NCI-H1436 treated with DMSO at 0.1 percent for 48 hours (cell line): ENCODE measurements at places on chromosomes 1 and 21.

DNA sequence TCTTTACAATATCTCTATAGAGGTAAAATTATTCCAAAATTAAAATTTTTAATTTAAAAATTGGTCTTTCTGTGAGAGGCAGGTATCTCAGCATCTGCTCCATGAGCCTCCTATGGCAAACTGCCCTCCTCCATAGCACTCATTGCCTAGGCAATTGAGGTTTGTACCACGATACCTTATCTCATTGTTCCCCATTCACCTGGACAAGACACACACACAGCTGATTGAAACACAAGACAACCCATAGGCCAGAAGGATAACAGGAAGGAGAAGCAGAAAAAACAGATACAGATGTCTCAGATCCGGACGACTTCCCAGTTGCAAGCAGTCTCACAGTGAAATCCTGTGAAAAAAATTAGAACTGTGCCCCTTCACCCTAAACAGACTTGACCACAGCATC lies 24.3 kb downstream of the RHBDL2 start:
- no peak for DNase-seq

DNA sequence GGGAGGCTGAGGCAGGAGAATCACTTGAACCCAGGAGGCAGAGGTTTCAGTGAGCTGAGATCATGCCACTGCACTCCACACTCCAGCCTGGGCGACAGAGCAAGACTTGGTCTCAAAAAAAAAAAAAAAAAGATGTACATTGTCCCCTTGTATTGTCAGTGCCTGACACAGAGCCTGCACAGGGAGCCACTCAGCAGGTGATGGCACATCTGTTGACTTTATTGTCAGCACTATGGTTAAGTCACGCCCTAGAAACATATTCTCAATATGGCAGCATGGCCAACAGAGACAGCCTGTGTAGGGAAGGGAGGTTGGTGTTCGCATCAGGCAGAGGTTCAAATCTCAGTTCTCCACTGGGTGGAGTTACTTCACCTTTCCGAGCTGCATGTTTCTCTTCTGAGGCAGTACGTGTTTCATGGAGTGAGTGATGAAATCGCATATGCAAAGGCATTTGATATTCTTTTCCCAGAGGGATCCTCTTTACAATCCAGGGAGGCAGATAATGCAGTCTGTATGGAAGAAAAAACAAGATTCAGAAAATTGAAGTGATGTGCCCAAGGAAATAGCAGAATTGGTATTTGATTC lies 20.6 kb downstream of the LAMC2 start:
- DNase-seq = no peak

GRCh38 chr1:19390166-19390850 lies 78.2 kb downstream of the SLC66A1 start:
- DNase-seq = no peak

DNA sequence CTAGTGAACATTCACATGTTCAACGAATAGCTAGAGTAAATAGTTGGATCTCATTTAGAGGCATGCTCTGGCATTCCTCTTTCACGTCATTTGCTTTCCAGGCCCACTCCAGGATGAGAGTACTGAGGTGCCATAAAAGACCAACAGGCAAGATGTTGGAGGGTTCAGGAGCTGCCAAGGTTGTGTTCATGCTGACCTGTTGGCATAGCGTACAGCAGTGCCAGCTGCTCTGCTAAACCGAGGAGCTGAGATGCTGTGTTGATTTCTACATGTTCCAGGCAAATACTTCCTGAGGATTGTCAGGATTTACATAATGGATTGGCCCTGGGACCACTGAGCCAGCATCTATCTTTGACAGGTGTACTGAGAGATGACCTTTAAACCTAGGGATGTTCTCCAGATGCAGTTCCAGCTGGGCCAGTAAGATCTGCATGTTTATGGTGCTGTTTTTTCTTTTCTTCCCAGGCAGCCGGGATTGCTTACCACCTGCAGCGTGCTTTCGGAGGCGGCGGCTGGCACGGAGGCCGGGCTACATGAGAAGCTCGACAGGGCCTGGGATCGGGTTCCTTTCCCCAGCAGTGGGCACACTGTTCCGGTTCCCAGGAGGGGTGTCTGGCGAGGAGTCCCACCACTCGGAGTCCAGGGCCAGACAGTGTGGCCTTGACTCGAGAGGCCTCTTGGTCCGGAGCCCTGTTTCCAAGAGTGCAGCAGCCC lies 66.9 kb downstream of the DISC1 start:
- DNase-seq = no peak

DNA sequence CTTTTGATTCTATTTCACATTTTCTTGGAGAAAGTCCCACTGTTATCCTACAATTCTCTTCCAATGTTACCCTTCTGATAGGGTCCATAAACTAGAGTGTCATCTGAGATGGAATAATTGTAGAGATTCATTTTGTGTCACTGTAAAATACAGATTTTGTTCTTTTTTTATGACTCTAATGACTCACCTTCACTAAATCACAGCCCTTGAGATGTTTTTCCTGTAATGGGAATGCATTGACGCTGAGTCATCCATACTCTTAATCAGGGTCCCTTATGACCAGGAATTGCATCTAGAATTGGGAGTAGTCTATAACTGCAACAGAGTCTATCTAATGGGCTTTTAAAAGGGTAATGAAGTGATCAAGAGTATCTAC lies 315.5 kb downstream of the TGFB2 start:
- DNase-seq = no peak

GRCh38 chr1:8092657-8093056 lies 66.5 kb upstream of the ERRFI1 start:
- DNase-seq = no peak

DNA sequence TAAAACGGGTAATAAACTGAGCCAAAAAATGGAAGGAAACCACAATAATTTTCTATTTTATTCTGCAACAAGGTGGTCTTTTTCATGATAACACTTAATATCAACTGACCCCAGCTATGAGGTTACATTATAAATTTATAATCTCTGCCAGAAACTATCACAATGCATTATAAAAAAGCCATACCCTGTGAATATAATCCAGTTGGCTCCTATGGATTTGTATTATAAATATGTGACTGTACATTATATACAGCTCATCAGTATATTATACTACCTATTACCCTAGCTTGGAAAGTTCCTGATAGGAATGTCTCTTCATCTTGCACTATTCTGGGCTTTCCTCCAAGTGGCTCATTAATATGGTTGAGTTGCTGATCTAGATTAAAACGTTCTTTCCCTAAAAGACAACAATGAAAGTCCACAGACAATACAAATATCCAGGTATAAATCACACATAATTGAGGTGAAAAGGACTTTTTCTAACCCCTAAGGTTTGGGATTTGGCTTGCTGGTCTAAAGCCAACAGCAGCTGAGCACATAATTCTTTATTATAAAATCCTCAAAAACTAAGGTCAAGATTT lies 487.7 kb downstream of the TTLL7 start:
- DNase-seq = no peak

DNA sequence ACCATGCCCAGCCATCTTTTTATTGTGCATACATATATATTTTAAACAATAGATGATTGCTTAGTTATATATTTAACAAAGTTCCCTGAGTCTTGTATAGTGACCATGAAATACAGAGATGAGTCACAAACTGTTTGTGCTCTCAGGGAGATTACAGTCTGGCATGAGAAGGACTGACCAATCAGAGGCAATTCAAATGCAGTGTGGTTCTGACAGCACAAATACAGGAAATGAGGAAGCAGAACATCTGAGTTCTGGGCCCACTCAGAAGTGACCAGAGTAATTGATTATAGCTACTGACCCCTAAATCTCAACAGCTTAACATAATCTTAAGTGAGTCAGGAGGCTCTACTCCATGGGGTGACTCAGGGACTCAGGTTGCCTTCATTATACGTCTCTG lies 534.5 kb downstream of the OMA1 start:
- no peak for DNase-seq

DNA sequence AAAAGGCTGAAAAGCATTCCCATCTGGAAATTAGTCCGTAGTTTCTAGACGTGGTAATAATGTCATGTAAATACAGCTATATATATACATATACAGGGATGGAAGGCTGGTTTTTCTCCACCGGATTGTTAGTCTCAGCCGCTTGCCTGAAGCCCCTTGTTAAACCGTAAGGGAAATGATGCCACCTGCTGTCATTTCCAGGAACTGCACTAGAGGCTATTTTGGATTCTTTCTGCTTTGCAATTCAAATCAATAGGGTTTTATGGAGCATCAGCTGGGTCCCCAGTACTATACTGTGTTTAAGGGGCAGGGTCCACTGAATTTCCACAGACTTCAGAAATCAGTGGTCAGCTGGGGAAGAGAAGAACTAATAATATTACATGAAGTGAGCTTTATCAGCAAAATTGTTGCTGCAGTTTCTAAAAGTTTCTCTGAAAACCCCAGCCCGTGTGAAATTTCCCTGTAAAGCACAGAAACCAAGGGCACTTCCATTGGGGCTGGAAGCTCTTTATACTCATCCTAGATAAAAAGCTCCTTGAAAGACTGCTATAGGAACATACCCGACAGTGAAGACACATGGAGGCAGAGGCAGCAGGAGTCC lies 33.8 kb upstream of the MPZL1 start:
- no peak for DNase-seq

DNA sequence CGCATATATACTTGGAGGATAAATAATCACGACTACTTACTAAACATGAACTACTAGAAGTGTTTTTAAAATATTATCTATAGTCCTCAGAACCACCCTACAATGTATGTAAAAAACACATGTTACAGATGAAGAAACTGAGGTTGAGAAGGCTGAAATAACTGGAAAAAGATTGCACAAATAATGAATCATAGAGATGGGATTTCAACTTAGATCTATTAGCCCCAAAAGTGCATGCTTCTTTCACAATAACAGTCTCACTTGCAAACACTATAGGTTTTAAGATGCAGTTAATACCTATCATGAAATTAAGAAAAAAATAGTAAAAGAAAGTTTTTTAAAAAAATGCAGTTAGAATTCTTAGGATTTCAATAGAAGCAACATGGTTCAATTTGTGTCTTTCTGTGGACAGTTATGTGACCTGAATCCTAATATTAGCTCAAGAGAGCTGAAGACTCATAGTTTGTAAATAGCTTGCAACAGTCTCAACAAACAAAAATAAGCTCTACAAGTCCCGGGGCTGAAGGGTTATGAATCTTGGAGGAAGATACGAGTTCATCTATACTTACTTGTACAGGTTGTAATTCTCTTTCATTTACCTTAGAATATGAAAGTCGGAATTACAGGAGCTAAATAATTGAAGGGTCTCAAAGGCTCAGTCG lies 58.6 kb upstream of the NTPCR start:
- no peak for DNase-seq

DNA sequence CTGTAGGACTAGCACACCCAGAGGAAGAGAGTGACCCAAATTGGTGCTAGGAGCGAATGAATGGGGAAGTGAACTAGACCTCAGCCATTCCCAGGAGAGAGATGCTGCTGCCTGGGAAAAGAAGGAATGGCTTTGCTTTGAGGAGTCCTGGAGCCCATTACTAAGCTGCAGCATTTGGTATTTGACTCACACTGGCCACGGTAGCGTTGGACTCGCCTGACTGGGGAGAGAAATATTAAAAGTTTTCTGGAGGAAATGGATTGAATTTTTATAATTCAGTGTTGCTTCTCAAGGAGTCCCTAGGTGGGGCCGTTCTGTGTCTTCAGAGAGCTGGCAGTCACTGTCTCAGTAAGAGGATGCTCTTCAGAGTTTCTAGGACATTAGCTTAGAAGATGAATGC lies 40.2 kb downstream of the PIK3CD start:
- no peak for DNase-seq

GRCh38 chr1:203103829-203104495 lies 18.1 kb upstream of the MYOG start:
- no peak for DNase-seq

GRCh38 chr1:115865704-115866380 lies 24.9 kb upstream of the NHLH2 start:
- DNase-seq = no peak

DNA sequence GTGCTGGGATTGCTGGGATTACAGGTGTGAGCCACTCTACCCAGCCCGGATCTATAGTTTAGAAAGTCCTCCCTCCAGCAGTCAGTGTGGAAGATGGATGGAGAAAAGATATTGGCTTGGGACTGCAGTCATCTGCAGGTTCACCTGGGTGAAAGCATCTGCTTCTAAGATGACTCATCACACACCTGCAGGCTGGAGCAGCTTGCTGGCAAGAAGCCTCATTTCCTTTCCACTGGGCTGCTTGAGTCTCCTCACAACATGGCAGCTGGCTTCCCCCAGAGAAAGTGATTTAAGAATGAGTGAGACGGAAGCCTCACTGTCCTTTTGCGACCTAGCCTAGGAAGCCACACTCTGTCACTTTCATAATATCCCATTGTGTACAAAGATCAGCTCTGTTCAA lies 50.0 kb downstream of the FOXO6 start:
- no peak for DNase-seq

GRCh38 chr1:248714248-248714647 lies 11.7 kb upstream of the OR14I1 start:
- DNase-seq = no peak
